Endodermal cell (in vitro differentiated cells): ENCODE measurements at places on chromosomes 4 and X.

DNA sequence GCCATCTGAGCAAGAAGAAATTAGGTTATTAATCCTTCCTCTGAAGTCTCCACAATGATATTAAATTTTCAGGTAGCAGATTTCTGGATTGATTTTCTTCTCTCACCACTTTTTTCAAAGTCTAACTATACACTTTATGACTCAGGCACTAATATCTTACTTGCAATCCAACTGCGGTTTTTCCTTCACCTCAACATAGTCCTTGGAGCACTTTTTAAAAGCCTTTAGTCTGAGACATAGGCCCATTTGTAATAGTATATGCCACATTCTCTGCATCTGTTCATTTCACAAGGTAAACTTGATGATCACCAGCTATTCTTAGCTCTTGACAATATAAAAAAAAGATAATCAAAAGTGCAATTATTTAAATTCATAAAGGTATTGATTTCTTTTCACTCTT lies 55.9 kb upstream of the EDNRA start:
- H3K4me1 ChIP-seq, result no peaks in the 10 kb centered on the region
- H3K4me3 ChIP-seq, result no peak overlapping the region
- H3K27me3 ChIP-seq, result no peaks in the 10 kb centered on the region
- no peaks in the 10 kb centered on the region for H3K36me3 ChIP-seq
- H3K27ac ChIP-seq, result no peak overlapping the region

GRCh38 chr4:83561381-83561780 lies 25.5 kb downstream of the GPAT3 start:
- no peak for DNase-seq
- no peak overlapping the region for H3K4me3 ChIP-seq
- no peaks in the 10 kb centered on the region for H3K4me1 ChIP-seq
- H3K27ac ChIP-seq, result no peak overlapping the region
- no peaks in the 10 kb centered on the region for H3K36me3 ChIP-seq

GRCh38 chrX:132188175-132188574 lies 31.1 kb downstream of the RAP2C start:
- no peaks in the 10 kb centered on the region for H3K27me3 ChIP-seq
- H3K4me1 ChIP-seq, result no peaks in the 10 kb centered on the region
- no peaks in the 10 kb centered on the region for H3K36me3 ChIP-seq
- no peak for DNase-seq
- no peak overlapping the region for H3K4me3 ChIP-seq

GRCh38 chr4:22014222-22014741 lies 65.7 kb upstream of the KCNIP4 start:
- no peaks in the 10 kb centered on the region for H3K36me3 ChIP-seq
- H3K27me3 ChIP-seq, result no peaks in the 10 kb centered on the region
- H3K27ac ChIP-seq, result no peak overlapping the region
- H3K4me1 ChIP-seq, result no peaks in the 10 kb centered on the region

DNA sequence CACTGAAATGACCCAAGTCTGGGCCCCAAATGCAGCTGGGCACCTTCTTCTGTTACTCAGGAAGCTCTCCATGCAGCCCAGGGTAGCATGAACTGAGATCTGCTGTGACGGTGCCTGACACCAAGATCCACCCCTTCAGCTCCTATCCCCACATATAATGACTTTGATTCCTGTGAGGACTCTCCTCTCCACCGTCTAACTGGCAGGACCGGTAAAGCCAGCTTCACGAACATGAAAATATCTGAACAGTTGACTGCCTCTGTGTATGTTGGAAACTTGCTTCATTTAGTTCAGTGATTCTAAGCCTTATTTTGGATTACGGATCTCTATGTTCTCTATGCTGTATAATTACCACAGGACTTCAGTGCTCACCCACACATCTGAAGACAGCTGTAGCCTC lies 115.5 kb upstream of the TMEM150C start:
- no peak for DNase-seq
- H3K4me1 ChIP-seq, result no peaks in the 10 kb centered on the region
- H3K36me3 ChIP-seq, result peaks cover 8% of the 10 kb centered on the region
- no peaks in the 10 kb centered on the region for H3K27me3 ChIP-seq
- H3K4me3 ChIP-seq, result no peak overlapping the region
- no peak overlapping the region for H3K27ac ChIP-seq

DNA sequence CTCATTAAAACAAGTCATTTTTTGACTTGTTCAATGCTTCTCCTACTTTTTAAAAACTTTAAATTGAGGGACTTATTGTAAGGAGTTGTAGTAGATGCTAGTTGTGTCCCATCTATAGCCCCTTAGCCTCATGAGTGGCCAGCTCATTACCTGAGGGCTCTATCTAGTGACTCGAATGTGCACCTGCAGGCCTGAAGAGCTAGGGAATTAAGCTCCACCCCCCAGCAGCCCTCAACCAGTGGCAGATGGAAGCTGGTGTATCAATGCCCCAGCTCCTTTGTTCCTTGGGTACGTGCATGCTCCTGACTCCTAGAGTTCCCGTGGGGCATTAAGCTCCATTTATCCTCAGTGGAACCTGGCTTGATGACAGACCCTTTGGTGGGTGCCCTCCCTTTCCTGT lies 146.7 kb upstream of the FAM9B start:
- H3K4me1 ChIP-seq, result no peaks in the 10 kb centered on the region
- no peak overlapping the region for H3K4me3 ChIP-seq
- no peak overlapping the region for H3K27ac ChIP-seq
- DNase-seq, result peak; percentile 59
- H3K27me3 ChIP-seq, result no peaks in the 10 kb centered on the region

DNA sequence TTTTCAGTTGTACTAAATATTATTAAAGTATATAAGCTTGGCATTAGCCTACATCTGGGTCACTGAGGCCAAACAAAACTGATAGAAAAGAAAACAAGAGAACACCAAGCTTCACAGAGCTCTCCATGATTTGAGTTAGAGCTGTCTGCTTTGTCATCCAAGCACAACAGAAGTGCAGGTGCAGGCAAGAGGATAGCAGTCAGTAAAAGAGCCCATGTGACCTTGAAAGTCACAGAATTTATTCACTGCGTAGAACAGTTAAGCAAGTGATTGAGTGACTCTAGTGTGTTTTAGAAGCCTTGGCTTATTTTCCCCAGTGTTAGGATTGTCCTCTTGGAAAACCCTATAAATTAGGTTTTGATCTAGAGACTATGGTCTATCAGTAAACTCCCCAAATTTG lies 49.4 kb upstream of the PRDM5 start:
- no peak for DNase-seq
- H3K27ac ChIP-seq, result no peak overlapping the region
- H3K36me3 ChIP-seq, result no peaks in the 10 kb centered on the region
- peaks cover 49% of the 10 kb centered on the region for H3K27me3 ChIP-seq

- no peaks in the 10 kb centered on the region for H3K27me3 ChIP-seq
- H3K4me1 ChIP-seq, result no peaks in the 10 kb centered on the region
- no peak for DNase-seq
Measured at GRCh38 chrX:18406531-18407266, 18.7 kb upstream of the CDKL5 start.

GRCh38 chr4:174005422-174005821 lies 278.0 kb downstream of the FBXO8 start:
- DNase-seq, result no peak
- no peaks in the 10 kb centered on the region for H3K36me3 ChIP-seq
- no peak overlapping the region for H3K4me3 ChIP-seq
- H3K27me3 ChIP-seq, result no peaks in the 10 kb centered on the region

GRCh38 chr4:113181289-113182007 lies 132.0 kb downstream of the ANK2 start:
- H3K27ac ChIP-seq, result no peak overlapping the region
- H3K4me3 ChIP-seq, result no peak overlapping the region
- DNase-seq, result no peak
- no peaks in the 10 kb centered on the region for H3K27me3 ChIP-seq
- no peaks in the 10 kb centered on the region for H3K36me3 ChIP-seq

GRCh38 chr4:1192091-1192492 lies 19.7 kb upstream of the SPON2 start:
- H3K27ac ChIP-seq, result no peak overlapping the region
- H3K27me3 ChIP-seq, result no peaks in the 10 kb centered on the region
- DNase-seq, result no peak
- H3K4me3 ChIP-seq, result no peak overlapping the region
- no peaks in the 10 kb centered on the region for H3K36me3 ChIP-seq
- no peaks in the 10 kb centered on the region for H3K4me1 ChIP-seq

GRCh38 chr4:7581477-7581876 lies 146.7 kb upstream of the PSAPL1 start:
- no peak overlapping the region for H3K4me3 ChIP-seq
- H3K27ac ChIP-seq, result no peak overlapping the region
- no peaks in the 10 kb centered on the region for H3K36me3 ChIP-seq

GRCh38 chrX:1261285-1261684 lies 7.3 kb upstream of the CSF2RA start:
- peaks cover 3% of the 10 kb centered on the region for H3K36me3 ChIP-seq
- H3K4me1 ChIP-seq, result no peaks in the 10 kb centered on the region
- H3K27me3 ChIP-seq, result no peaks in the 10 kb centered on the region
- DNase-seq, result peak; percentile 63

DNA sequence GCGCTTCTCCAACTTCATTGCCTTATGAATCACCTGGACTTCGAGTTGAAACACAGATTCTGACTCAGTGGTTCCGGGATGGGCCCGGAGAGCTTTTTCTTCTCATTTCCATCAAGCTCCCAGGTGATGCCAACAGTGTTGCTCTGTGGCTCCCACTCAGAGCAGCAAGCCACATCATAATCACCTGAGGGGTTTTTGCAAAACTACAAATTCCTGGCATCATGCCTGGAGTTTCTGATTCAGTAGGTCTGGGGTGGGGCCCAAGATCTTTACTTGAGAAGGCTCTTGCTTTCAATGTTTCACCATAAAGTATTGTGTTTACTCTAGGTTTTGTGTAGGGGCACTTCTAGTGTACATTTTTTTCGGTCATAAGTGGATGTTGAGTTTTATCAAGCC lies 7.0 kb downstream of the MTM1 start:
- H3K36me3 ChIP-seq, result no peaks in the 10 kb centered on the region
- H3K4me3 ChIP-seq, result no peak overlapping the region
- H3K27me3 ChIP-seq, result no peaks in the 10 kb centered on the region
- DNase-seq, result no peak
